ENCODE measurements at places on chromosomes 3 and 15. TPM values are rescaled to one million over a fixed set of nuclear protein-coding genes. Genes with fewer than 3 reads are reported as not detected.

KIF15 gene
- 0.28 TPM for polyA plus RNA-seq

ROPN1B gene
- polyA plus RNA-seq = 3.9 TPM

ZBED2 gene
- not detected for polyA plus RNA-seq

PLOD2 gene
- polyA plus RNA-seq = 3.5 TPM

CYP8B1 gene
- polyA plus RNA-seq = not detected
